ENCODE measurements at places on chromosomes 11 and 22.

DNA sequence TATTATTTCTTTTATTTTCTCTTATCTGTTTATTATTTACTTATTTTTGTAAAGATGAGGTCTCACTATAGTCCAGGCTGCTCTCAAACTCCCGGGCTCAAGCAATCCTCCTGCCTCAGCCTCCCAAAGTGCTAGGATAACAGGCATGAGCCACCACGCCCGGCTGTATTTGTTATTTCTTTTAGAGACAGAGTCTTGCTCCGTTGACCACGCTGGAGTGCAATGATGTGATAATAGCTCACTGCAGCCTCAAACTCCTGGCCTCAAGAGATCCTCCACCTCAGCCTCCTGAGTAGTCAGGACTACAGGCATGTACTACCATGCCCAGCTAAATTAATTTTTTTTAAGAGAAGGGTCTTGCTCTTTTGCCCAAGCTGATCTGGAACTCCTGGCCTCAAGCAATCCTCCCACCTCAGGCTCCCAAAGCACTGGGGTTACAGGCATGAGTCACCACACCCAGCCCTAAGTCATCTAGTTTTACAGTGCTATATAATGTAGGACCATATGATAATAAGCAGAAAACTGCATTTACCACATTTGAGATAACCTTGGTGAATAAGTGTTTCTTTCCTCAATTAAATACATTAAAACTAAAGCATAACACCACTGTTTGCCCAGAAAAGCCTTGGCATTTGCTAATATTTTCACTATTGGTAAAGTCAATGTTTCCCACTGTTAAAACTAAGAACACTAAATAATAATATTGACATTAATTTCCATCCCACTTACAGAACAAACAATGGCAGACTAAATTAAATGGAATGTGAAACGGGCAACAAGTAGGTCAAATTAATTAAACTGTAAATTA lies 127.5 kb downstream of the SIK3 start:
- DNase-seq = no peak

GRCh38 chr22:17931400-17931825 lies 92.9 kb downstream of the MICAL3 start:
- no peak for DNase-seq

DNA sequence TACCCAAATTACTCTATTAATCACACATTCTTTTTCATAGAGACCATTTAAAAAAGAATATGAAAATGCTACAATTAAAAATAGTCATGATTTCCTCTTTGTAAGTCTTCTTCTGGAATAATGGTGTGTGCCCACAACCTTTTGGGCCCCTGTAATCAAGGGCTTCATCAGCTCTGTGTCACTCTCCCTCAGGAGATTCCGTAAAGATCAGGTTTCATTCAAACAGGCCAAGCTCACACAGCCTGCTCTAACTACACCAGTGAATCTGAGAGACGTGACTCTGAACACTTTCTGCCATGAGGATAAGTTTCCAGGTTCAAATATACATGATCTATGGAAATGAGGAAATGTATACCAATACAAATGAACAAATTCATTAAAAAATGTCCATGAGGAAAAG lies 9.5 kb downstream of the DRICH1 start:
- no peak for DNase-seq

GRCh38 chr11:65415499-65416340 lies 6.9 kb upstream of the NEAT1 start:
- DNase-seq = peak; percentile 28

GRCh38 chr11:66835768-66836405 lies 7.4 kb upstream of the RCE1 start:
- no peak for DNase-seq

GRCh38 chr11:125968354-125968753 lies 22.5 kb downstream of the VSIG10L2 start:
- DNase-seq = no peak

DNA sequence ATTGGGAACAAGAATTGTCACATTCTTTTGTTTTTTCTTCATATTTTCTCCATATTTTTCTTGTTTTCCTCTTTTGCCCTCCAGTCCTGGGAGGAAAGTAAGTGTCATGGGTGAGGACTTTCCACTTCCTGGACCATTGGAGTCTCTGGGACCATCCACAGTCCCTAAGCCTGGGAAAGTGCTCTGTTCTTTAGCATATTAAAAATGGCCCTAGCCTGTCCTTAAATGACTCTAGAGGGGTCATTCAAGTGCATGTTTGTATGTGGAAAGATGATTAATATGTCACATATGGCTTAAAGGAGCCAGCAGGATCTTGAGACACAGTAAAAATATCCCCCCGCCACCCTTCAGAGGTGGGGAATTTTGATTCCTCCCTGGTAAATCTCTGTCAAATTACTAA lies 20.1 kb upstream of the SCGB1D1 start:
- DNase-seq = no peak

DNA sequence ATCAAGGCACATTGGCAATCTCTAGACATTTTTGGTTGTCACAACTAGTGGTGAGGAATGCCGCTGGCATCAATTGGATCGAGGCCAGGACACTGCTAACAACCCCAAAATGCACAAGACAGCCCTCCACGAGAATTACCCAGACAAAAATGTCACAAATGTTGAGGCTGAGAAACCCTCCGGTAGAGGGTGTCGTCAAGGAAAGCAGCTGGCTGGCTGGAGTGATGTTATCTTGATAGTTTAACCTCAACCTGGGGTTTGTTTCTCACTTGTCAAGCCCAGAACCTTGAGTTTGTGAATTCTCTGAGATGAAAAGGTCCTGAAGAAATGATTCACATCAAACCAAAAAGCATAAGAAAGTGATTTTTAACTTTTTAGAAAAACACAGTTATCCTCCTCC lies 21.1 kb upstream of the TMPRSS13 start:
- no peak for DNase-seq

- DNase-seq = peak; percentile 75
Measured at GRCh38 chr22:26461188-26461810, 22.3 kb downstream of the HPS4 start.

GRCh38 chr22:27107386-27107785 lies 450.0 kb downstream of the MIAT start:
- DNase-seq = no peak

- no peak for DNase-seq
Measured at GRCh38 chr11:66492161-66492865, 12.1 kb downstream of the DPP3 start.

- DNase-seq = no peak
Measured at GRCh38 chr11:721741-722345, 15.8 kb downstream of the EPS8L2 start.

DNA sequence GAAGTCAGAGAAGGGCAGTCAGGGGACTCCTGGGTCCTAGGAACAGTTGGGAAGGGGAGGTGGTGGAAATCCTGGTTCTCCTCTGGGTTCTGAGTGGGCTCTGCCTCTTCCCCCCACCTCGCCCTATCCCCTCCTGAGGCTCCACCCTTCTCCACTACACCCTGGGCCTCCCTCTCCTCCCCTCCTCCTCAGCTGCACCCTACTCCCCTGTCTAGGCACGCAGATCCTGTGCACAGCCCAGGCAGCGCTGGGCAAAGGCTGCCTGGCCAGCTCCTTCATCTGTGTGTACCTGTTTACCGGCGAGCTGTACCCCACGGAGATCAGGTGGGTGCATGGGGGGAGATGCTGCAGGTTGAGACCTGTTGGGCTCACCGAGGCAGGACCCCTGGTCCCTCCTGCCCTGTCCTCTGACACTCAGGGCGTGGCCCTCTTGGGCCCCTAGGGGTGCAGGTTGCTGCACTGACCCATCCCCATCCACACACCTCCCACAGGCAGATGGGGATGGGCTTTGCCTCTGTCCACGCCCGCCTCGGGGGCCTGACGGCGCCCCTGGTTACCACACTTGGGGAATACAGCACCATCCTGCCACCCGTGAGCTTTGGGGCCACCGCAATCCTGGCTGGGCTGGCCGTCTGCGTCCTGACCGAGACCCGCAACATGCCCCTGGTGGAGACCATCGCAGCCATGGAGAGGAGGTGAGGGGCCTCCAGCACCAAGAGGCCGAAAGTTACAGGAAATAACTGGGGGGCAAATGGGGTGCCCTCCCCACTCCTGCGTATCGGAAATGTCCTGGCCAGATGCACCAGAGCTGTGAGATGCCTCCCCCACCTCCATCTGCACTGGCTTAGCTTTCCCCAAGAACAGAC lies 25.3 kb upstream of the POLA2 start:
- no peak for DNase-seq

- no peak for DNase-seq
Measured at GRCh38 chr11:128497061-128497775, 90.1 kb downstream of the ETS1 start.

DNA sequence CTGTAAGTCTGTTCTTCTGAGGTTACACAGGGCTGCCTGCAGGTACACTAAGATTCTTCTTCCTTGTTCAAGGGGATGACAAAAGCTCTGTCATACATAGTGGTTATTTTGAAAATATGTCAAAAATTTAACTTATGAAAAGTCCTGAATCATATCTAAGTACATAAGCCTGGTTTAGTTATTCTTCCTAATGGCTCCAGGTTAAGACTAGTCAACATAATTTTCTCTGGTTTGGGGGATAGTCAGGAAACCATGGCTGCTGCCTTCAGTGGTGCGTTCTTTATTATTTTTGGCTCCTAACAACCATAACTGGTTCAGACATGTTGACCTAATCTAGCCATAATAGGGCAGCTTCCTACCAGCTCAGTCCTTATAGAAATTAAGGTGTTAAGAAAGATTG lies 257.4 kb upstream of the DDI1 start:
- DNase-seq = no peak

DNA sequence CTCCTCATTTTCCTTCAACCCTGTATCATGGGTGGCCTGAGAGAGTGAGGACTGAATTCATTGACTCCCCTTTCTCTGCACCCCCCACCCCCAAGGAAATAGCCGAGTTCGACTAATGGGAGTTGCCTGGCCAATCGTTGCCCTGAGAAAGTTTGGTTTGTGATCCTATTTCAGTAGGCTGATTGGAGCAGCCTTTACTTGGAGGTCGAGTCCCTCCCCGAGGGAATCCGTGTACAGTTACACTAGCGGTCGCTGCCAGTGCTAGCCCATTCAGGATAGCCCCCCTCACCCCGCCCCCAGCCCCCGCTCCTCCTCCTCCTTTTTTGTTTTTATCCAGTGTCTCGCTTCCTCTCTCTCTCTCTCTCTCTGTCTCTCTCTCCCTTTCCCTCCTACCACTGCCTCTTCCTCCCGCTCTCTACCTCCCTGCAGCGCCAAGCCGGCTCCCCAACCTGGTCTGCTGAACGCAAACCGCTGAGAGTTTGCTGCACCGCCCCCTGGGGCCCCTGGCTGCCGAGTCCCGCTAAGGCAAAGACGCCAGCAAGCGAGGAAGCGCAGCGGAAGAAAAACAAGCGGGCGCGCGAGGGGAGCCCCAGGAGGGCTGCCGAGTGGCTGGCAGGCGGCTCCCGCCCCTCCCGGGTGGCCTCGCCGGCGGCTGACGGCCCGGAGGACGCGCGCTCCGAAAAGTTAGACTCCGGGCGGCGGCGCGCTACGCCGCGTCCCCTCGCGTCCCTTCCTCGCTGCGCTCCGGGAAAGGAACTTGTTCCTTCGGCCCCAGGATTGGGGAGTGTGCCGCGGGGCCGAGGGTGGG lies at the start of gene GRAMD1B:
TSS of gene GRAMD1B (plus strand) at position 357 of the 808 bp plus-strand sequence. CDS start 524 bp downstream, outside the sequence.
- peak; percentile 54 for DNase-seq

GRCh38 chr22:43343262-43343669 lies at the start of gene SCUBE1:
Gene SCUBE1, minus strand, starts transcription at chr22:43343372. Its CDS starts 111 bp downstream, at chr22:43343261.
- no peak for DNase-seq

DNA sequence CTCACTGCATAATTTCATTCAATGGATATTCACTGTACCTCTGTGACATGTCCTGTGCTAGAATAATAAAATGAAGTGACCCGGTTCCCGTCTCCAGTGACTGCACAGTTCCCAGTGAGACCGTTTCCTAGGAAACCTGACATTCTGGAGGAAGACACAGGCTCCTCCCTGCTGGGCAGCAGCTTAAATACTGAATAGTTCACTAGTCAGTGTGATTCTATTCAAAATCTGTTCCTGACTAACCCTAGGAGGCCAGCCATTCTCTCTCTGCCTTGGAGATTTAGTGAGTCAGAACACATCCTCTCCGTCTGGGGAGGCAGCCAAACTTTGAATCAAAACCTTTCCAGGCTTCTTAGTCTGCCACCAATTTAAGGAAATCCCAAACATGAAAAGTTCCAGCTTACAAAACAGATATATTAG lies 11.3 kb downstream of the TRIM66 start:
- DNase-seq = no peak

DNA sequence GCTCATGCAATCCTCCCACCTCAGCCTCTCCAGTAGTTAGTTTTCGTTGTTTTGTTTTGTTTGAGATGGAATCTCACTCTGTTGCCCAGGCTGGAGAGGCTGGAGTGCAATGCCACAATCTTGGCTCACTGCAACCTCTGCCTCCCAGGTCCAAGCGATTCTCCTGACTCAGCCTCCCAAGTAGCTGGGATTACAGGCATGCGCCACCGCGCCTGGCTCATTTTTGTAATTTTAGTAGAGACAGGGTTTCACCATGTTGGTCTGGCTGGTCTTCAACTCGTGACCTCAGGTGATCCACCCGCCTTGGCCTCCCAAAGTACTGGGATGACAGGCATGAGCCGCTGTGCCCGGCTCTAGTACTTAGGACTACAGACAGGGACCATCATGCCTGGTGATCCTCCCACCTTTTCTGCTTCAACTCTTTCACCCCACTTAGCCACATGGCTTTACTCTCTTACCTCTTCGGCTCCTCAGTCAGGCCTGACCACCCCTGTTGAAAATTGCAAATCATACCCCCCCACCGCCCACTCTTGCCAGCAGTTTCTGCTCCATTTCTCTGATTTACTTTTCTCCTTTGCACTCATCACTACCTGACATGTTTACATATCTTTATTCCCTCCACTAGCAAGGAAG lies 157.1 kb upstream of the GRK3 start:
- DNase-seq = no peak

GRCh38 chr22:18977824-18978425 lies 41.8 kb upstream of the PRODH start:
- no peak for DNase-seq

GRCh38 chr22:49369726-49370626 lies 457.7 kb downstream of the BRD1 start:
- no peak for DNase-seq

DNA sequence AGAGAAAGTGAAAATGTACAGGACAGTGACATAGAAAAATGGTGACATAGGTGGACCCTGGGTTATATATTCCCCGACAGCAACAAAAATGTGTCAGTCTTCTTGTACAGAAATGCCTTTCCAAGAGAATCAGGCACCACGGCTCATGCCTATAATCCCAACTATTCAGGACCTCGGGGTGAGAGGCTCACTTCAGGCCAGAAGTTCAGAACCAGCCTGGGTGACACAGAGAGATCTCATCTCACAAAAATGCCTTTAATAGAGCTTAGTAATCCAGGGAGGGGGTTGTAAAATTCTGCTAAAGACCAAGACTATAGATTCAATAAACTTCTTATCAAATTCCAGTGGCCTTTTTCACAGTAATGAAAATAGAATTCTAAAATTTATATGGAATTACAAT lies 10.7 kb downstream of the ZNF195 start:
- no peak for DNase-seq
